ENCODE measurements at places on chromosomes 5 and 9.

DNA sequence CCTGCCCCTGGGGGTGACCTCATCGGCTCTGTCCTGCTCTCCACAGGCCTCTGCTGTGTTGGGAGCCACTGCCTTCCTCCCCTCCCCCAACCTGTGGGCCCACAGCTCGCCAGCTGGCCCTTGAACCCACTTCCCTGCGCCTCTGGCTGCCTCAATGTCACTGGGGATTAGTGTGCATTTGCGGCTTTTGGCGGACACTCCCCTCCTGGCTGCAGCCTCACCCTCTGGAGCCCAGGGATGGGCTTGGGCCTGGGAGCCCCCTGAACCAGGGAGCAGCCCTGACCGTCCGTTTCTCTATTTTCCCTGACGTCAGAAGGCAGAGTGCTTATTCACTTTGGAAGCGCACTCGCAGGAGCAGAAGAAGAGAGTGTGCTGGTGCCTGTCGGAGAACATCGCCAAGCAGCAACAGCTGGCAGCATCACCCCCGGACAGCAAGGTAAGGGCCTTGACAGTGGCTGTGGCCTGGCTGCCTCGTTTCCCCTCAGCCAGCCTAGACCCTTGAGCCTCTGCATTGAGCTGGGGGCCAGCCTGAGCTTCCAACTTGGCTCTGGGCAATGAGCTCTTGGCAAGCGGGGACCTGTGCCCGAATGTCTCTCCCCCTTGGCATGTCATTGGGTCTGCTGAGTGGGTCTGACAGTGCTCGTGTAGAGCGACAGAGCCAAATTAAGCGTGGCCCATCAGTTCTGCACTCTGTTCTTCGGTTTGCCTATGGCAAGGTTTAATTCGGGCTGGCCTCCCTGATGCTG, 73.1 kb downstream of the RGS3 start:
- DNase-seq = no peak

- no peak for DNase-seq
Measured at GRCh38 chr9:10586407-10586806, 26.4 kb downstream of the PTPRD start.

DNA sequence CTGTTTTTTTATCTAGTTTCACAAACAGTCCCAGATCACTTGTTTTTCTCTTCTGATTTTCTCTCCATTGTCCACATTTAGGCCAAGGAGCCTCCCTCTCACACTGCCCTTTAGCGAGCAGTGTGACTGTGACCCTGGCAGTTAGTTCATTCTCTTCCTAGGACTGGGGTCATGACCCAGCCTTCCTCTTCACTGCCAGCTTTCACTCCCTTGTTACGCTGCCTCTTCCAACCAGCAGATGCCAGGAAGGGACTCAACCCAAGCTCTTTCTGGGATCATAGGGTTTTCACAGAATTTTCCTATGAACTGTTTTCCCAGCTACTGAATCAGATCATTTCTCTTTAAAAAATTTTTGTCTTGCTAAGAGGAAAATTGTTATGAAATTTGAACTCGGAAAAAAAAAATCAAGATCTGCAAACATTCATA, 70.9 kb downstream of the LMNB1 start:
- DNase-seq = no peak

GRCh38 chr5:103178167-103178566, 58.1 kb downstream of the PPIP5K2 start:
- DNase-seq = no peak

GRCh38 chr5:9599391-9599790, 30.8 kb downstream of the TAS2R1 start:
- DNase-seq = no peak

DNA sequence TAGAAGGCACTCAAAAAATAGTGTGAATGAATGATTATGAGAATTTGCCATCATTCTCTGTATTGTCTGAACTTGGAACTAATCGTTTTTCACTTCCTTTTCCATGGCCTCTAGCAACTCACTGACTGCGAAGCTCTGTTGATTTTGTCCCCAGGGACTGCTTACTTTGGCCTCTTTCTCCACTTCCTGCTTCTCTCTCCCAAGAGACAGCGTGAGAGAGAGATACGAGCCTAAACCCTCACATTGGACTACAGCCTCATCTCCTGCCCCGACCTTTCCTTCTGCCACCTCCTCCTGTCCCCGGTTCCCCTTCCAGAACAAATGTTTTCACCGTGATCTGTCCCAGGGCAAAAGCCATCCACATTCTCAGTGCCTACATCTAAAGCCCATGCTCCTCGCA, 300.8 kb upstream of the PANK3 start:
- DNase-seq = no peak

GRCh38 chr5:131615957-131616356, 19.1 kb downstream of the RAPGEF6 start:
- no peak for DNase-seq

DNA sequence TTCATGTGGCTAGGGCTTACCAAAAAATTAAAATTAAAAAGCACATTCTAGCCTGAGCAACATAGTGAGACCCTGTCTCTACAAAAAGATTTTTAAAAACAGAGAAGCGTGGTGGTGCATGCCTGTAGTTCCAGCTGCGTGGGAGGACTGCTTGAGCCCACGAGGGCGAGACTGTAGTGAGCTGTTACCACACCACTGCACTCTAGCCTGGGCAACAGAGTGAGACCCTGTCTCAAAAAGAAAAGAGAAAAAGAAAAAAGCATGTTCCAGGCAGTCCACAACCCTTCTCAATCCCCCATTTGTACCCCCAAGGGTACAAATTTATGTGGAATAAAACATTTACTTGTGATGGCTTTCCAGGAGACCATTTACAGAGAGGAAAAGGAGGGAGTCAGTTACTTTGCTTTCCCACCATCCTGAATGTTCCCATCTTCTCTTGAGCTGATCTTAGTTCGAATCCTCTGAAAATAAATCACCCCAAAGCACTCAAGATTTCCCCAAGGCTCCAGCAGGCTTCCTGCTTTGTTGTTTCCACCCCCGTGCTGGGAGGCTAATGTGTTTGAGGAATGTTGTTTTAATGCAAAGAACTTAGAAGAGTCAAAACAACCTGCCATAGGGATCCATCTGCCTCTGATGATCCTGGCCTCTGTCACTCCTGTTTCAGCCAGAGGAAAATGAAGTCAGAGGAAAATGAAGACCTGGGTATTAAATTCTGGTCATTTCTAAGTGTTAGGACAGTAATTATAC, 384.7 kb downstream of the BNC2 start:
- DNase-seq = no peak
